ENCODE measurements at places on chromosomes 2 and 18.
A peak's percentile ranks its signal among the peaks of the same experiment; 100 is the strongest.

- DNase-seq = no peak
Observed at GRCh38 chr2:29987146-29987545, 65.8 kb upstream of the ALK start.

- DNase-seq = no peak
Observed at GRCh38 chr18:36284268-36284667, 13.2 kb upstream of the FHOD3 start.

DNA sequence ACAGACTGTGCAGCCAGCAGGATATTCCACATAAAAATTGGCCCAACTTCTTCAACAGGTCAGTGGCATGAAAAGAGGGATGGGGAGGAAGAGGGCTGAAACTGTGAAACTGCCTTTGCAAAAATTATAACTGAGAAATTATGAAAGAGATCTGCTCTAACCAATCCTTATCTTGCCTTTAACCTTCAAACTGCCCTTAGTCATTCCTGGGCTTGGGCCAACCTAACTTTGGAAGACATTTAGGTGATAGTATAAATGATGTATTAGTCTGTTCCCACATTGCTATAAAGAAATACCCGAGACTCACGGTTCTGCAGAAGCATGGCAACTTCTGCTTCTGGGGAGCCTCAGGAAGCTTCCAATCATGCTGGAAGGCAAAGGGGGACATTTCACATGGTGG lies 74.5 kb downstream of the RPL31 start:
- no peak for DNase-seq

DNA sequence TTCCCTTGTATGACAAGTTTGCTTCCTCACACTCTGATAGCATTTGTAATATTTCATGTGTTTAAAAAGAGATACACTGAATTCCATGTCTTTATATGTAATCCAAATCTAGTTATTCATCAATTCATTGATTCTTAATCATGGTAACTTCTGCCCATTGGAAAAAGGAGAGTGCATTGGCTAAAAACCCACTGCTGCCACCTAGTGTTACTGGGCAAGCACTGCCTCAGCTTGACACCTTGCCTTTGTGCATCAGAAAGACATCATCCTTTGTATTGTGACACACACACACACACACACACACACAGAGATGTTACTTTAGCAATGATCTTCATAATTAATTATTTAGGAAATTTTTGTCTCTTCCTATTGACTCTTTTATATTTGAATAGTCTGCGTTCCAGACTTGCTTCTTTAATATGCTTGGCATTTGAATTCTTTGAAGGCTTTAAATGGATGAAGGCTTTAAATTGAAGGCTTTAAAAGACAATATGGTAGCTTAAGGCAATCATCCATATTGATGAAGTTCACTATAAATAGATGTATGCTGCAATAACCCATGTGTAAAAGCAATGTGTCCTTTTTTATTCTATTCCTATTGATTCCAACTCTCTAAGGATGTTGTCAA lies 414.2 kb upstream of the CHST9 start:
- peak; percentile 48 for DNase-seq

- no peak for DNase-seq
Observed at GRCh38 chr2:121776361-121776760, 20.9 kb downstream of the TSN start.

DNA sequence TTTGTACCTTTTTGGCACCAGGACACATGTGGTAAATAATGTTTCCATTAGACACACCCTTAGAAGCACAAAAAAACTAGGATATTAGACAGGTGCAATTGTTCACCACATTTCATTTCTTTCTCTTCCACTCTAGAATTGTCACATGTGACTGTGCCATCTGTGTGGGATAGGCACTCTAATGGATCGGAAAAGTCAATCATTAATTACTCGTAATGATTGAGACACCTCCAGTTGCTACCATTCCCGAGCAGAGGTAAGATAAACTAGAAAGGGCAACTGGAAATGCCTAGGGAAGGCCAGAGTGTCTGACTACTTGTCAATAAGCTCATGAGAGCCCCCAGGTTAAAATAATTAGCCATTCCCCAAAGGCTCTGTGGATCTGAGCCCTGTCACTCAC lies 59.9 kb downstream of the METTL4 start:
- no peak for DNase-seq

- DNase-seq = no peak
Observed at GRCh38 chr2:121613774-121614173, 35.5 kb downstream of the CLASP1 start.

GRCh38 chr2:218975060-218975777 lies 9.8 kb downstream of the FEV start:
- DNase-seq = no peak

- DNase-seq = no peak
Observed at GRCh38 chr2:206324869-206325268, 50.4 kb downstream of the ZDBF2 start.

GRCh38 chr2:46936566-46936965 lies 21.0 kb upstream of the MCFD2 start:
- DNase-seq = no peak

GRCh38 chr2:119821266-119821665 lies 61.5 kb downstream of the PTPN4 start:
- no peak for DNase-seq

GRCh38 chr2:104043864-104044263 lies 810.1 kb upstream of the POU3F3 start:
- no peak for DNase-seq

- no peak for DNase-seq
Observed at GRCh38 chr2:58788402-58788801, 547.3 kb upstream of the FANCL start.

DNA sequence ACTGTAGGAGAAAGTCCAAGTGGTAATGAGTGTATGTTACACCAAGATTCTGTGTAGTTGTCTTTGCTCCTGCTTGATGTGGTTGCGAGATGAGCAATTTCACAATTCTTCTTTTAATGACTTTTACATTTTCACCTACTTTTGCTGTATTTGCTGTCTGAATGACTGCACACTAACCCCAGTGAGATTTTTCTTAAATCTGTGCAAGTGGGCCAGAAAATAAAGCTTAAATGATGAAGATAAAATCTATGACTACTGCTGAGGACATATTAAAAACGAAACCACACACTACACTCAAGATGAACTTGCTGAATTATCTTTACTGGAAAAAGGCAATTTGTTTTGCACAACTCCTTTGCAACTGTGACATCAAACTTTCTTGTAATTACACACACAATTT lies 4.1 kb downstream of the LDAH start:
- DNase-seq = no peak

GRCh38 chr2:63827749-63828148 lies 13.9 kb upstream of the UGP2 start:
- DNase-seq = no peak

- DNase-seq = no peak
Observed at GRCh38 chr2:218329826-218330593, 26.6 kb upstream of the CATIP start.

DNA sequence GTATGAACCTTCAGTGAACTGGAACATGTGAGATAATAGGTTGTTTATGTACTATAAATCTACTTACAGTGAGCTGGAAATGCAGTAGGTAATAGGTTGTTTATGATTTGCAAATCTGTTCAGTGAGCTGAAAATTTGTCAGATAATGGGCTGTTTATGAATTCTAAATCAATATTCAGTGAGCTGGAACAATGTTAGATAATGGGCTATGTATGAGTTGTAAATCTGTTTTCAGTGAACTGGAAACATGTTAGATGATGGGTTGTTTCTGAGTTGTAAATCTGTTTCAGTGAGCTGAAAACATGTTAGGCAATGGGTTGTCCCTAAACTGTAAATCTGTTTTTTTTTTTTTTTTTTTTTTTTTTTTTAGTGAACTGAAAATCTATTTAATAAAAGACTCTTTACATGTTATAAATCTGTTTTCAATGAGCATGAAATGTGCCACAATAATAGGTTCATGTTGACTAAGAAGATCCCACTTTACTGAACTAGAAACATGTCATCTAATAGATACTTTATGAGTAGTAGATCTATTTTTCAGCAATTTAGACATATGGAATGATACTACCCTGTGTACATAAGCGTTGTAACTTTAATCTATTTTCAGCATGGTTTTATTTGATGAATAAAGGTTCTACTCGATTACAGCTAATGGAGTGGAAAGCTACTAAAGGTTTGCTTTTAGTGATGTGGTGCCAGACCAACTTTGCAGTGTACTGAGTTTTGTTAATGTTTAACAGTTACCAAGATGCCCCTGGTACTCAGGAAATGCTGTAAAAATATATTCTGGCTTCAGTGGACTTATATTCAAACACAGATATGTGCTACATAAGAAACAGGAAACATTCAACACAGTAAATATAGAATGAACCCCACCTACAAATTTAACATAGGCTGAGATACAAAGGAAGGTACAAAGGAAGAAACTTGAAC lies 1471.8 kb downstream of the LRP1B start:
- no peak for DNase-seq

DNA sequence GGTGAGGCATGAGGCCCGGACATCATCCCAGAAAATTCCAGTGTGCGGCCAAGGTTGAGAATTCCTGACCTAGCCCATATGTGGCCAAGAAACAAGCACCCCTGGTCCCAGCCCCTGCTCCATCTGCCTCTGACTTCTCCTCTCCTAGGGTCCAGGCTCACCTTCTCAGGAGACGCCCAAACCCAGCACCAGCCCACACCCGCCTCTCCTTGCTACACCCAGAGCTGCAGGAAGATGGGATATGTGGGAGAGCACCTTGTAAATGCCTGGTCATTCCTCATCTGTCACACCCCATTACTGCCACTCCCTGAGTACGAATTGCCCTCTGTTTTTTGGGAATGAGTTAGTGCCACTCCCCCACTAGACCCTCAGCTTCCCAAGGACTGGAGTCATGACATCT lies 7.3 kb upstream of the ATP6V1B1 start:
- no peak for DNase-seq

DNA sequence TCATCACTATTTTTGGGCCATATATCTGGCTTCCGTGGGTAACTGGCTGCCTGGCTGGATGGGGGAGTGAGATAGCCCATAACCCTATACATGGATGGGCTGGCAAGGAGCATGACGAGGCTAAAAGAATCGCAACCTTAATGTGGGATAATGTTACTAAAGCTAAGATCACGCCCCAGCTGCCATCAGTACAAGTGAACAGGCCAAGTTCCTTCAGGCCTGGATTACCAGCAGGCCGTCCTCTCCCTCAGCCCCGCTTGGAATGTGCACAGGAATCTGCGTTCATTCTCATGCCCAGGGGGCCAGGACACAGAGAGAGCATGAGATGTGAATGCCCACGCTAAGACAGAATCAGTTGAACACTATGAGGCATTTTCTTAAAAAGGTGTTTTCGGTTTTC lies 34.7 kb downstream of the RMC1 start:
- no peak for DNase-seq

GRCh38 chr2:164719996-164720941 lies 99.0 kb upstream of the GRB14 start:
- DNase-seq = no peak

DNA sequence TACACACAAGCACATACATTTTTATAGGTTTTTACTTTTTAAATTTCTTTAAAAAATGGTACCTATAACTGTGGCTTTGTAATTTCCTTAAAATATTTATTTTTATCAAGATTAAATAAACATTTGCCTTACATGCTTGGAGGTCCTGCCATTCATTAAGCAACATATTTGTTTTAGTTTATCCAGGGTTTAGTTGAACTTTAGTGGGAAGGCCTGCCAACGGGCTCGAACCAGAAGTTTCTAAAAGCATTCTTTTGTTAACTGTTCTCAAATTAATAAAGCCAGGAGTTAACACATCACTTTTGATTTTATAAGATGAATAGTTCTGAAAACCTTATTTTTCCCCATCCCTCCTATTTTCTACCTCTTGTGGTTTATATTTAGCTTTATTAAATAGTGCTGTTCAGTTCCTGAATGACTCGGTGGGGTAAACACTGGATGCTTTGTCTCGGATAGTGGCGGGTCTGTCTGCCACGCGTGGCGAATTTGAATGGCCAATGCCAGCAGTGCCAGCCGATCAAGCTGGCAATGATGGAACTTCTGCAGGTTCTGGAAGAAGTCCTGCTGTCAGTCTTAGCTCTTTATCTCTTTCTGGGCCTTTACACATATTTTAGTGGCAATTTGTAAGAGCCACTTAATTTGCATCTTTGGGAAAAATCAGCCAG lies 32.2 kb downstream of the SH3YL1 start:
- no peak for DNase-seq

GRCh38 chr2:189901664-189902063 lies 117.4 kb downstream of the PMS1 start:
- DNase-seq = no peak

DNA sequence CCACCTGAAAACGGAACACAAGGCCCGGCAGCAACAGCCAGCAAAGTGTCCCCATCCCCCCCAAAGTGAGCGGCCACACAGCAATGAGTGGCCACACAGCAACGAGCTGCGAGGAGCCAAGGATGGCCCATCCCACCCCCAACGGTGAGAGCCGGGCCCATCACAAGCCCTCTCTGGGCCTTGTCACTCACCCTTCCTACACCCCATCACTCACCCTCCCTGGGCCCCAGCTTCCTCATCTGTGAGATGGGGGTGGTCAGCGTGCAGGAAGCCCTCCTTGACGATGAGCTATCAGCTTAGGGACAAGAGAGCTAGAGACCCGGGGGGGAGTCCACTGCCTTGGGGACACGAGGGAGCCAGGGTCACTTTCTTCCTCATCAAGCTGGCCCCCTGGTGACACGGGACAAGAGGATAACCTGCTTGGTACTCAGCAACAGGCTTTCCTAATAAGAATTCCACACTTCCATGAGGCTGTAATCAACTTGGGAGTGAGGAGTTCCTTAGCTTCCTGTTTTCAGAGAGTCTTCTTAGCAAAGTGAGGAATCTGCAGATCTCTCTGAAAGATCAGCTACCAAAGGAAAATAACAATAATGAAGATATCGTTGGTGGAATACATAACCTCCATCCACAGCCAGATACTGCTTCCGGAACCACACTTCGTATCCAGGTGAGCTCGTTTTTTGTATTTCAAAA lies 92.8 kb downstream of the HDAC4 start:
- no peak for DNase-seq

GRCh38 chr2:161116509-161116908 lies 43.7 kb upstream of the TANK start:
- DNase-seq = no peak

DNA sequence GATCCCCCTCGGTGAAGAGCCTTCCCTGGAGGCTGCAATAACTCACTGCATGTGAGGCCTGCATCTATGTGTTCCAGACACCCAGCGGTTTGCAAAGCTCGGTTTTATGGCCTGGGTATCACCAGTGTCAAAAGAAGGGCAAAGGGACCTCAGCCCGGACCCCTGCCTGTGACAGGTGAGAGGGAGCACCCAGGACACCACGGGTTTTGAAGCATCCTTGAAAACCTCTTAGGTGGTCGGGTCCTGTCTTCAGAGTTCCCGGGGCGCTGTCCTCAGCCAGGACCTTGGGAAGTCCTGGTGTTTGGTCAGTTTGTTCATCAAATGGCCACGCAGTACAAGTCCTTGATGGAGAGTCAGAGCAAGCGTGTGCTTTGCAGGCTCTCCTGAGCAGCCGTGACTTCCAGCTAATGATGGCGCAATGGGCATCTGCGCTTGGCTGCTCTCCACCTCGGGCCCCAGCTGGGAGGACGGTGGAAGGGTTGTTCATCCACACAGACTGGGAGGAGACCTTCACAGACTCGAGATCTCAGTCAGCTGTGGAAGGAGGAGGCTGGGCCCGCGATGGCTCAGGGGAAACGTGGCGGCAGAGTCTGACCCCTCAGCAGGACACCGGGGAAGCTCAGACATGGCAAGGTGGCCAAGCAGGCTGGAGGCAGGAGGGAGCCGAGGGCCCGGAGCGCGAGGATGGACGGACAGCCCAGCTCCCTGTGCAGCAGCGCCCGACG lies 113.1 kb upstream of the GPC1 start:
- DNase-seq = no peak

GRCh38 chr2:152099367-152100050 lies 665 bp upstream of the CACNB4 start:
- peak; percentile 20 for DNase-seq

Measured in inflammatory macrophage (primary cell).